ENCODE measurements at places on chromosomes 4 and X.

GRCh38 chr4:160371446-160371845, 1268.6 kb downstream of the RAPGEF2 start:
- no peak for DNase-seq

DNA sequence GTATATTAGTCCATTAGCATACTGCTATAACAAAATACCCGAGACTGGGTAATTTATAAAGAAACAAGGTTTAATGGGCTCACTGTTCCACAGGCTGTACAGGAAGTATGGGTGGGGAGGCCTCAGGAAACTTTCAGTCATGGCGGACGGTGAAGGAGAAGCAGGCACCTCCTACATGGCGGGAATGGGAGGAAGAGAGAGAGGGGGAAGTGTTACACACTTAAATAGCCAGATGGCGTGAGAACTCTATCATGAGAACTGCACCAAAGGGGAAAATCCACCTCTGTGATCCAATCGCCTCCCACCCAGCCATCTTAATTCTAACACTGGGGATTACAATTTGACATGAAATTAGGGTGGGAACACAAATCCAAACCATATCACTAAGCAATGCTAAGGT, 98.9 kb upstream of the SH3RF1 start:
- DNase-seq: no peak

- DNase-seq: no peak
Measured at GRCh38 chrX:111519215-111519614, 7.8 kb downstream of the SERTM2 start.

GRCh38 chr4:10762561-10762960, 78.0 kb upstream of the CLNK start:
- no peak for DNase-seq

GRCh38 chrX:16267431-16267830, 100.2 kb downstream of the MAGEB17 start:
- no peak for DNase-seq

DNA sequence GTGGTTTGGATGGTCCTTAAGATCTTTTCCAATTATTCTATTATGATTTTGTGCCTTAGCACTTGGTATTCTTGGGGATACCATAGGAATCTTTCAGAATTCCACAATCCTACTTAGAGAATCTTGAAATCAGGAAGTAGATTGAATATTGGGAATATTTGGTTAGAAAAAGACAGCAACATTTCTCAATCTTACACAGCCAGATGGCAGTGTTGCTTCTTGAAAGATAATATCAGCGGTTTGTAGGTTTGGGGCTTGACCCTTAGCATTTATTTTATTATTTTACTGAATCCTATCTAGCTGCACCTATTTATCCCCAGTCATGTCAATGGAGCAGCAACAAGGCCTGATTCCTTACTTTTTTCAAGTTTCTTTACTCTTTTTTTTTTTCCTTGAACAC, 28.6 kb downstream of the MAGEB1 start:
- no peak for DNase-seq

DNA sequence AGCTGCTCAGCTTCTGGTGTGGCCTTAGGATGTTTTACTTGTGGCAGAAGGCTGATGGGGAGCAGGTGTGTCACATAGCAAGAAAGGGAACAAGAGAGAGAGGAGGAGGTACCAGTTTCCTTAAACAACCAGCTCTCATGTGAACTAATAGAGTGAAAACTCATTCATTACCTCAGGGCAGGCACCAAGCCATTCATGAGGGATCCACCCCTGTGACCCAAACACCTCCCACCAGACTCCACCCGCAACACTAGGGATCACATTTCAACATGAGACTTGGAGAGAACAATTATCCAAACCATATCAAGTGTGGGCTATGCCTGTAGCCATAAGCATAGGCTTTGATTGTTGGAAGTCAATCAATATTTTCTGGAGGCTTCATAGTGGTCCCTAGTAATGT, 56.0 kb downstream of the GSX2 start:
- no peak for DNase-seq

DNA sequence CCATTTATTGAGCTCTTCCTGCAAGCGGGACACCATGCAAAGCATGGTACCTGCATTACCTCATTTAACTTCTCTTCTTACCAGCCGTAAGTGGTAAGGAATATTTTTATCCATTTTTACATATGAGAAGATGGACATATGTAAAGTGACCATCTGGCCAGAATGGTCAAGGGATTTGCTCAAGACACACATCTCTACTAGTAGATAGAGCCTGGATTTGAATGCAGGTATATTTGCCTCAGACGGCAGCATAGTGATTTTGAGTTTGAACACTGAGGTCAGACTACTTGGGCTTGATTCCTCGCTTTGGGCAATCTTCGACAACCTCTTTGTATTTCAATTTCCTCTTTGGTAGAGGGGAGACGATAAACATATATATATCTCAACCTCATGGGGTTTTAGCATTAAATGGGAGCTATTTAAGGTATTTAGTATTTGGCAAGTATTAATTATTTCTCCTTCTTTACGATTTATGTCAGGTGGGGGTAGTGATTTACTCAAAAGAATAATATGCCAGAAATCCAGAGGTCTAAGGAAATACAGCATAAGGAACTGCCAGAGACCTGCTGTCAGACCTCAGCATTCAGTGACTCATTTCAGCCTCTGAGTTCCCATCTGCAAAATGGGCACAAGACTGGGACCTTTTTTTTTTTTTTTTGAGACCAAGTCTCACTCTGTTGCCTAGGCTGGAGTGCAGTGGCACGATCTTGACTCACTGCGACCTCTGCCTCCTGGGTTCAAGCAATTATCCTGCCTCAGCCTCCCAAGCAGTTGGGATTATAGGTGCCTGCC, 34.6 kb upstream of the CHRNA9 start:
- DNase-seq: no peak

DNA sequence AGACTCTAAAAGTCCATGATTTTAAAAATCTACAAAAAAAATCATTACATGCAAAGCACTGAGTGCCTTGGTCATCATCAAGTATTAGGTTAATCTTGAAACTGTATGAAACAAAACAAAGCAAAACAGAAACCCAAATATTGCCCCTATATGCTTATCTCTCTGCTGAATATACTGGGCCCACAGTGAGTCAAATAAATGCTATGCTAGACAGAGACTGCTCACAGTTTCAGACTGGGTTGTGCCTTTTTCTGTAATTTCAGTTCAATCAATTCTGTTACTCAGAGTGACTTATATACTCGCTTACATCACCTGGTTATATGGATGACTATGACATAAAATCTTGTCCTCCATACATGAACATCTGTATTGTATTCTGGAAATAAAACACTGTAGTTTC, 257.1 kb upstream of the ACTRT1 start:
- no peak for DNase-seq

DNA sequence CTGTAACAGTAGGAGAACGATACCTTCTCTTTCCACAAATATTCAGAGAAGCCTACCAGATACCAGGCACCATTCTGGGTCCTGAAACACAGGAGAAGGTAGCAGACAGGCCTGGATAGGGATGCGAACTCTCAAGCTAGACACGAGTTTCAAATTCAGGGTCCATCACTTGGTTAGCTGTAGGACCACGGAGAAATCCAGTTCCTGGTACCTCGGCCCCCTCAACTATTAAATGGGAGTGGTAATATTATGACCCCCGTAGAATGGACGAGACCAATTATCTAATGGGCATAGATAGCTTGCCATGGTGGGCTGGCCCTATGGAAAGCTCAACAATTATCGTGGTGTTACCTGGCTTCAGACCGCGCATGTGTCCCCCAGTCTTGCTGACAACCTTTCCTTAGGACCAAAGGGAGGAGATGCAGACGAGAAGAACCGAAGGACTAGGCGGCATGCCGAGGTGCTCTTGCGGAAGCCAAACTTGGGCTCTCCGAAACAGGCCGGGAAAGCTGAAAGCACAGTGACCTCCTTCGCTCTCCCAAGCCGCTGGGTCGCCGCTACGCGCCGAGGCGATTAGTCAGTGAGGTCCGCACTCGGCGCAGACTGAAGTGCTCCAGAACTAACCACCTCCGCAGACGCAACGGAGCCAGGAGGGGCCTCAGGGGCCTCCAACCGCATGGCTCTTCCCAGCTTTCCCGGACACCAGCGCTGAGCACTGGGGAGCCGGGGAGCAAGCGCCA, 19.6 kb downstream of the NKX3-2 start:
- no peak for DNase-seq

DNA sequence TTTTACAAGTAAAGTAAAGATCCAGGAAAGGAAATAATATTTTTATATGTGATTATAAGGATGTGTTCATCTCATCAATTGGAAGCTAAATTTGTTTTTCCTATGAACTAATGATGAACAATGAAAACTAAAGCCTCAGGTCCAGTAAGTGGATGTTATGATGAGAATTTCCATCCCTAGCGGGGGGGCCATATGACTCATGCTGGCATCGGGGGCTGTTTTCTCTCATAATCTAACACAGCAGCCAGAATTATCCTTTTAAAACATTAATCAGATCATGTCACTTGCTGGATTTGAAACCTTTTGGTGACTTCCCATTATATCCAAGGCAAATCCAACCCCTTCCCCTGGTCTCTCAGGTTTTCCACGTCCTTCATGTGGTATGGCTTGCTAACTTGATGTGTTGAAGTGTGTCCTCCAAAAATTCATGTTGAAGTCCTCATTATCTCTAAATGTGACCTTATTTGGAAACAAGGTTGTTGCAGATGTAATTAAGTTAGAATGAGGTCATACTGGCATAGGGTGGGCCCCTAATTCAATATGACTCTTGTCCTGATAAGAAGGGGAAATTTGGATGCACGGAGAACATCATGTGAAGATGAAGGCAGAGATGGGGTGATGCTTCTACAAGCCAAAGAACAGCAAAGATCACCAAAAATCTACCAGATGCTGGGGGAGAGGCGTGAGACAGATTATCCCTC, 96.8 kb downstream of the AKAP4 start:
- DNase-seq: no peak

DNA sequence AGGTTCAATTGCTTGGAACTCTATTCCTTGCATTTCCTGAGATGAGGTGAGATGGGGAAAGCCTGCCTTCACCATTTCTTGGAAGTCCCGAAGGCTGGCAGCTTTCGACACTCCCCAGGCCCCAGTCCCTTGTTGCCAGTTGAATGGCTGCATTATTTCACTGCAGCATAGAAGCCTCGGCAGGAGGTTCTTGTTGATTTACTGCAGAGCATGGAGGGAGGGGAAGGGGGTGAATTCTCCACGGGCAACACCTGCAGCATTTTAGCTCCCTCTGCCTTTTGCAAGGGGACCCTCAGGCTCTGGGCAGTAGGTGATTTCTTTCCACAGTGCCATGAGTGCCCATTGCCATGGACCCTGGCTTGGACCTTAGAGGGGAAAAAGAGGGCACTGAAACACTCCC, 10.7 kb upstream of the BCLAF3 start:
- DNase-seq: no peak

DNA sequence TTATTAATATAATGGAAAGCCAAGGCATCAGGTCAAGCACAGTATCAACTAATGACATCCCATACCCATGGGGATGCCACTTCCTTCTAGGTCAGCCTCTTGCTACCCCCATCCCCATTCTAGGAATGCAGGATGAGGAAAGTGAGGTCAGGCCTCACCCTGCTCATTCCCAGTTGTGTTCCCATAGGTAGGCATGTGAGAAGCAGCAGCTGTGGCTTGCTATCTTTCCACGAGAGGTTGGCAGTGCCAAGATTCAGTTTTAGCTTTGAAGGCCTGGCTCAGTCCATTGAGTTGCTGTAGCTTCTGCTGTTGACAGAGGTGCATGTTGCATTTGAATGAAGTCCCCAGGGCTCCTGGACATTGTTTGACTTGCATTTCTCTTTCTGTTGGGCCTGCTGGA, 15.5 kb downstream of the LONRF3 start:
- no peak for DNase-seq

GRCh38 chr4:150590631-150591030, 8.7 kb downstream of the MAB21L2 start:
- DNase-seq: no peak

DNA sequence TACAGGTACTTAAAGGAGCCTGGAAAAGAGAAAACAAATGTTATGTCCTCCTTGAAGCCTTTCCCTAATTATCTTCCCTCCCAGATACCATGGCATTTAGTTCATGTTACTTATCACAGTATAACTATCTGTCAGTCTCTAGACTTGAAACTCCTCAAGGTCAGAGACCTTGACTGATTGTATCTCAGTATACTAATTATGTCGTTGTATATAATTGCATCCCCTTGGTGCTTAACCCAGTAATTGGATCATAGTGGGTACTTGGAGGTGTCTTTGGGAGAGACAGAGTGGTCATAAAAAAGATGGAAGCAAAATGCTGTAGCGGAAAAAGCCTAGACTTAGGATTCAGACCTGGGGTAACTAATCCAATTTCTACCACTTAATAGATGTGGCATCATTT, 8.1 kb downstream of the IGBP1 start:
- DNase-seq: no peak

- DNase-seq: no peak
Measured at GRCh38 chr4:113815826-113816225, 54.3 kb upstream of the CAMK2D start.

GRCh38 chrX:114800719-114801118, 216.7 kb downstream of the IL13RA2 start:
- DNase-seq: no peak

DNA sequence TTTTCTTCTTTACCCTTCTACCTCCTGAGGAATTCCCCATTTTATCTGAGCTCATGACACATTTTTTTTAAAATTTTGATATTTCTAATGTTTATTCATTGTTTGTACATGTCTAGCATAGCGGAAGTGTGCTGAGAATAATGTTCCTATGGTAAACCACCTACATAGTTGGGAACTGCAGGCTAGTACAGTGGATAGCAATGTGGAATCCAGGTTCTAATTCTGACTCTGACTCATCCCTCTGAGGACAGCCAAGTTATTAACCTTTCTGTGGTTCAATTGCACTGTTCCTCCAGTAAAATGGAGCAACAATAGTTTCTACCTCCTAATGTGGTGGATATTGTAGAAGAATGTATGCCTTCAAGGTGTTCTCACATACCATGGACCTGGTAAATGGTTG, 20.6 kb upstream of the APELA start:
- DNase-seq: no peak

GRCh38 chr4:176321589-176321988, 1.8 kb downstream of the SPCS3 start:
- DNase-seq: no peak

GRCh38 chrX:45258731-45259402, 58.2 kb upstream of the DIPK2B start:
- no peak for DNase-seq

DNA sequence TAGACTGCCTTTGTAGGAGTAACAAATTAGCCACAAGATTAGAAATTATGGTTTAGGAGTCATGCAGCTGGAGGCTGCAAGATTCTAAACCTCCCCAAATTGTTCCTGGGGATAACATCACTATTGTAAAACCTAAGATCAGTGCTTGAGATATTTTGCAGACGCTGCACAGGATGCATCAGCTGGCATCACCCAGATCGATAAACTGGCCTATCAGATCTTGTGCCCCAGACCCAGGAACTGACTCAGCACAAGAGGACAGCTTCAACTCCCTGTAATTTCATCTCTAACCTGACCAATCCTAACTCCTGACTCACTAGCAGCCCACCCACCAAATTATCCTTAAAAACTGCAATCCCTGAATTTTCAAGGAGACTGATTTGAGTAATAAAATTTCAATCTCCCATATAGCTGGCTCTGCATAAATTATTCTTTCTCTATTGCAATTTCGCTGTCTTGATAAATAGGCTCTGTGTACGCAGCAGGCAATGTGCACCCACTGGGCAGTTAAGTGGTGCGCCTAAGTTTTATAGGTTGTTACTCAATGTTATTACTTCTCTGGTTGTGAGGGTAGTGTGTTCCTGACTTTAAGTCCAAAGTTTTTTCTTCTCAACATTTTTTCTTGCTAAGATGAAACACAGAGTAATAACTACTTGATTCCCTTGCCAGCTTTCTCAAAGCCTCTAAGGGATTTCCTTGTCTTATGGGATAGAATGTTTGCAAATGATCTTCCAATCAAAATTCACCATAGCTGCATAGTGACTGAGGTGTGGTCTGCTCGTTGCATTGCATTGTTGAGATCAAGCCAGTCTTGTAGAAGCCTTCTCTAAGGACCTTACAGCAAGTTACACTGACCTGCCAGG, 312.3 kb upstream of the DKK2 start:
- DNase-seq: no peak

All from stimulated activated CD4-positive, alpha-beta T cell treated with anti-CD3 and anti-CD28 coated beads, Interleukin-1b, Interleukin-23, amount 100 ng/mL, for 24 hours (primary cell).